ENCODE measurements at places on chromosomes 7 and 10.

DNA sequence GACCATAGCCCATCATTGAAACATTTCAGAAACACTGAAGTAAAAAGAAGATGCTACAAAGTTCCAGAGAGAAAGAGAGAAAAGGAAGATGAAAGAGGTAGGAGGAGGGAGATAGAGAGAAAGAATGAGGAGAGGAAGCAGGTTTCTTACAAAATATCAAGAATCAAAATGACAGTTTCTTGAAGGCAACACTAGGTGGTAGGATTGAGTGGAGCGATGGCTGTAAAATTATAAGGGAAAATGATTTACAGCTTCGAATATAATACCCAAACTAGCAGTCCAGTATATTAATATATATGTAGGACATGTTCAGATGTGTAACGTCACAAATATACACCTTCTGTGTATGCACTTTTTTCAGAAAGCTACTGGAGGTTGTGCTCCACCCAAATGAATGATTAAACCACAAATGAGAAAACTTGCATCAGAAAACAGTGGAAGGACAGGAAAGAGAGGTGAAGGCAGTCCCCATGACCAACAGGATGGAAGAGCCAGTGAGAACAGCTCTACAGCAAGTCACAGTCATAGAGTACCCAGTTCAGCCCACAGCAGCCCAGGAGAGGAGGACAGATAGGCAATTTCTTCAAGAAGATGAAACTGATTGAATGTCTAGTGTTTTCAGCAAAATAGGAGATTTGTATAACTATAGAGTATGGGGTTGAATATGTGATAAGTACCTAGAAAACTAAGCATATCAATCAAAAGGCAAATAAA, 151.5 kb upstream of the TARP start:
- DNase-seq: no peak

- DNase-seq: no peak
These were observed 233.2 kb upstream of the PRSS1 start for GRCh38 chr7:142516038-142516501.

DNA sequence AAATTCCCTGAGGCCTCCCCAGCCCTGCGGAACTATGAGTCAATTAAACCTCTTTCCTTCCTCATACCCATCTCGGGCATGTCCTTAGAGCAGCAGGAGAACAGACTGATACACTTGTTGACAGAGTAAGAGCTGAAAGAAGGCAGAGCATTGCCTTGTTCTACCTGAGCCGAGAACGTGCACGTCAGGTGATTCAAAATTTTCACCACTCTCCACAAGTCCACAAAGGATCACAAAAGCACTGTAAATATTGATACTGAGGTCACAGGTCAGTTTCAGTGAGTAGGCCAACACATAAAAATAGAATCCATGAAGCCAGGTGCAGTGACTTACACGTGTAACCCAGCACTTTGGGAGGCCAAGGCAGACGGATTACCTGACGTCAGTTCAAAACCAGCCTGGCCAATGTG, 27.8 kb downstream of the DCLRE1C start:
- DNase-seq: no peak

- no peak for DNase-seq
These were observed 42.1 kb downstream of the ST8SIA6 start for GRCh38 chr10:17412323-17412722.

GRCh38 chr10:75024971-75025523, 86.4 kb upstream of the SAMD8 start:
- DNase-seq: no peak

DNA sequence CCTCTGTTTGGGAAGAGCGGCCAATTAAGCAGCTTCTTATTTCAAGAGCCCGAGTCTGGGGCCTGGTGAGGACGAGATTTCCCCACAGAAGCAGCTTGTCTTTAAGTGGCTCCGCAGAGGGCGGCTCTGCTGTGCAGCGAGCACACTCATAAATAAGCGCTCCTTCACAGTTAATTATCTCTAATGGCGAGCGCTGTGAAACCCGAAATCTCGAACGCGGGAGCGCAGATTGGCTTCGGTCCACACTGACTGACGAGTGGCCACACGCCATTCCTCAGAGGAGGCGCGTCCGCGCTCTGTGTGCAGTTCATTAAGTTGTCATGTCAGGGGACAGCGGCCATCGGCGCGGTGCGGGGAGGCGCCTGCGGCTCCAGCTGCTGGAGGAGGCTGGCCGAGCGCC, 560.9 kb downstream of the DNAJB6 start:
- DNase-seq: no peak

GRCh38 chr10:806451-807162, 117.1 kb upstream of the DIP2C start:
- DNase-seq: no peak

DNA sequence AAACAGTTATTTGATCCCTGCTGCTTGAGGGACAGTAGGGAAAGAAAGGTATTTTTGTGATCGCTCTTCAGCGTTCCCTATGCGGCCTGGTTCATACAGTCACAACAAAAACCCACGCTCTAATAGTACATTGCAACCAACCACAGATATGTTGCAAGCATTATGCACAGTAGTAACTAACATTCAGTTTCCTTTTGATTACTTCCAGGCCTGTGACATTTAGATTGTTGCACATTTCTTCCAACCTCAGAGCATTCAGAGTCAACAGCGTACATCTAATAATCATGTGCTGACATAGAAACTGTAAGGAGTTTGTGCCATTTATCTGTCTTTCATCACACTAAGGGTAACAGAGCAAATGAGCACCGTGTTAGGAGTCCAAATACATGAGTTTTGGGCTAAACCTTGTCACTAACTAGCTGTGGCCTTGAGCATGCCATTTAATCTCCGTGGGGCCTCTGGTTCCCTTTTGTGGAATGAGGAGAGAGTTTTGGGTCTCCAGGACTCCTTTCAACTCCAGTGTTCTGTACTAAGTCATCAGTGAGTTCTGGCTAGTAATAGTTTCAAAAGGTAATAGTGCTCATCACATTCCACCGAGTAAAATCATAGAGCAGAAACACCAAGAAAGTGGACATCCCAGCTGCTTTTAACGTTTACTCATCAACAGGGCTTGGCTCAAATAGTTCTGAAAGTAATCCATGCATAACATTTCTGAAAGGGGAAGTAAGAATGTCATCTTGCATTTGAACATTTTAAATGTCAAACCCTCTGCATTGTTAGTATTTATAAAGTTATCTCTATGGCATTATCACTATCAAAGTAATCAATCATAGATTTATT, 99.0 kb upstream of the FZD1 start:
- DNase-seq: no peak

GRCh38 chr7:29636009-29636351, 72.3 kb downstream of the PRR15 start:
- DNase-seq: no peak

- no peak for DNase-seq
These were observed 278.3 kb upstream of the SP8 start for GRCh38 chr7:21064698-21065648.

GRCh38 chr7:6171532-6172223, 100.7 kb downstream of the CYTH3 start:
- DNase-seq: no peak

- no peak for DNase-seq
These were observed 75.7 kb upstream of the ASAH2 start for GRCh38 chr10:50326757-50327701.

DNA sequence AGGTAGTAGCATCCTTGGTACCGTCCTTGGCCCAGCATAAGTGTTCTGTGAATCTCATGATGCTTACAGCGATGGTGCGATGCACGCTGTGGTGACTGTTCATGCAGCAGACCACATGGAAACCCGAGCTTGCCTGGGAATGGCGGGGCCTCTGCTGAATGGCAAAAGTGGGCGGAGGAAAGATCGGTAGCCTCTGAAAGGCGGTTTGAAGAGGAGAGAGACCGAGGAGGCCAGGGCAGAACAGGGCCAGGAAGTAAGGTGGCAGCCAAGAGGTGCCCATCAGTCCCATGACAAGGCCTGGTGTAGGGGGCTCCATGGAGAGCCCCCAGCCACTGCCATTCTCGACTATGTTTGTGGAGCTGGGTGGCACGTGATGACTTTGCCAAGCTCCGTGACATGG, 33.2 kb upstream of the CNPY1 start:
- DNase-seq: no peak

DNA sequence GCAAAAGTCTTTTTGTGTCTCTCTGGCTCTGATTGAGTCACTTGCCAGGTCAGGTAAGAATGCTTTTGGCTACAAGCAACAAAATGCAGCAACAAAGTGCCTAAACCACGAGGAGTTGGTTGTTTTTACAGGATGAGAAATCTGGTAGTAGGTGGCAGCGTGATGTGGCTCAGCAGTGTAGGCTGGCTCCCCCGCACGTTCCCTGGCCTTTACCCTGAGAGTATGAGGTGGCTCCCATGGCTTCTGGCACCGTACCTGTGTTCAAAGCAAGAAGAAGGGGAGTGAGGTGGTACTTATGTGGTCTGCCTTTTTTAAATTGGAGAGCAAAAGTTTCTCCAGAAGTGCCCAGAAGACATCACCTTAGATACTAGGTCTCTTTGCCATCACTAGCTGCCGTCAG, 11.7 kb downstream of the PRKRIP1 start:
- DNase-seq: no peak

GRCh38 chr10:24115403-24115802, 93.5 kb upstream of the KIAA1217 start:
- DNase-seq: no peak

- no peak for DNase-seq
These were observed 168.2 kb downstream of the SND1 start for GRCh38 chr7:127819975-127820731.

GRCh38 chr10:50972591-50972990, 87.2 kb upstream of the A1CF start:
- DNase-seq: no peak

- no peak for DNase-seq
These were observed 103.3 kb downstream of the FANK1 start for GRCh38 chr10:125999694-126000093.

DNA sequence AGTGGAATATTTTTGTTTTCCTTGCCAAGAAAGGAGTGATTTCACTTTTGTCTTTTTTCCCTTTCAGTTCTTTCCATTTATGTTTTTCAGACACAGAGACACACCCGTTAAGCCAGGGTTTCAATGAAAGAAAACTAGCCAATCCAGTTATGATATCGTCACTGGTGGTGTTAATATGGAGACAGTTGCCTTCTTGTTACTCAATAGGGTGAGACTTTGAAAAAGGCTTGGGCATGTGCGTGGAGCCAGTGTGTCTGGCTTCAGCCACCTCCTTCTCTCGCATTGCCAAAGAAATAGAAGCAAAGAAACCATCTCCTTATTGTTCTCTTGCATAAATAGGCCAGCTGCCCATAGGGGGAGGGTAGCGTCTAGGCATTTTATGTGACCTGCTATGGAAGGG, 84.1 kb upstream of the DLX6 start:
- DNase-seq: no peak

- DNase-seq: no peak
These were observed 980.6 kb downstream of the REEP3 start for GRCh38 chr10:64501807-64502206.

GRCh38 chr7:53965716-53966115, 576.5 kb upstream of the VSTM2A start:
- no peak for DNase-seq

DNA sequence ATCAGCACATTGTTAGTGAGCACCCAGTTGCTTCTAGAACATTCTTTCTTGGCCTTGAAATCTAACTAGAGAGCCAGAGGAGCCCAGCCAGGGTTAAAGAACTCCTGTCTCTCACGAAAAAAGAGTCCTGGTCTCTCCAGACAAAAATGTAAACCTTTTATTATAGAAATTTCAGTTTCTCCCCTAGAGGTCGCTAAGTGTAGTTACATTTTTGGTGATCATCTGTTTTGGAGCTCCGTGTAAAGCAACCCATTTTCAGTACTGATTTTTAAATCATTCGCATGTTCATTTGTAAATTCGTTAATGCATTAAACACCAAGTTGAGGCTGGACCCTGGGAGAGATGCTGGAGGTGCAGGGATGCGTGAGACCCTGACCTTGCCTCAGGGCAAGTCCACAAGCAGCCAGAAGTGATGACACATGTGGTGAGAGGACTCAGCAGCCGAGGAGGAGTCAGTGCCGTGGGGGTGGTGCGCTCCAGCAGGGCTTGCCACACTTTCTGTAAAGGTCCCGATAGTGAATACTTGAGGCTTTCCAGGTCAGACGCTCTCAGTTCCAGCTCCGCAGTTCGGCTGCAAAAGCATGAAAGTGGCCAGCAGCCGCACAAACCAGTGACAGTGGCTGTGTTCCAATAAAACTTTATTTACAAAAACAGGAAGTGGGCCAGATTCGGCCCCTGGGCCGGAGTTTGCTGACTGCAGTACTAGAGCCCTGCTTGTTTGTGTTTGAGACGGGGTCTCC, 578.6 kb upstream of the FOXK1 start:
- DNase-seq: no peak

DNA sequence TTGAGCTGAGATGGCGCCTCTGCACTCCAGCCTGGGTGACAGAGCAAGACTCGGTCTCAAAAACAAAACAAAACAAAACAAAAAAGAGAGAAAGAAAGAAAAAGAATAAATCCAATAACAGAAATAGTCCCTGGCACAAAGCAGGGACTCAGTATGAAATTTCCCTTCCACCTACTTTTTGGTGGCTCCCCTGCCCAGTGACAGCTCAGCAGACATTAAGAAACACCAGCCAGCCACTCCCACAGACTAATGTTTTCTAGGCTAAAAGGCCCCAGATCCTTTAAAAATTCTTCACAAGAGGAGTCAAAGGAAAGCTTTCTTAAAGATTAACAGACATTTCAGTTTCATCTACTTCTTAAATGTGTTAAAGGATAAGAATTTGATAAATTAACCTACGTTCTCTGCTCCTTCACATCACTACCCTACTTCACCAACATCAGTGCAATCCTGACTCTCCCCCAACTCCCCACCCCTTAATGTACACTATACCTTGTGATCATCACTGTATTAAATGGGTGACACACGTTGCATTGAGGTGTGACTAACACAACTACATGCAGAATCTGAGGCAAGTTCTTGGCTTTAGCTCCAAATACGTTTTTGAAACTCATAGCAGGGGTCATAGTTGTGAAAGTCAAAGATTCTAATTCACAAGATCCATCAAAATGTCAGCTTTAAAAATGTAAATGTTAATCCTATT, 114.5 kb upstream of the CAV2 start:
- DNase-seq: no peak

- no peak for DNase-seq
These were observed 55.0 kb downstream of the PDIA4 start for GRCh38 chr7:148973256-148973655.

GRCh38 chr10:97731346-97732051, 5.4 kb upstream of the ZFYVE27 start:
- peak; percentile 18 for DNase-seq

GRCh38 chr7:131174855-131175254, 152.8 kb upstream of the MKLN1 start:
- DNase-seq: no peak

DNA sequence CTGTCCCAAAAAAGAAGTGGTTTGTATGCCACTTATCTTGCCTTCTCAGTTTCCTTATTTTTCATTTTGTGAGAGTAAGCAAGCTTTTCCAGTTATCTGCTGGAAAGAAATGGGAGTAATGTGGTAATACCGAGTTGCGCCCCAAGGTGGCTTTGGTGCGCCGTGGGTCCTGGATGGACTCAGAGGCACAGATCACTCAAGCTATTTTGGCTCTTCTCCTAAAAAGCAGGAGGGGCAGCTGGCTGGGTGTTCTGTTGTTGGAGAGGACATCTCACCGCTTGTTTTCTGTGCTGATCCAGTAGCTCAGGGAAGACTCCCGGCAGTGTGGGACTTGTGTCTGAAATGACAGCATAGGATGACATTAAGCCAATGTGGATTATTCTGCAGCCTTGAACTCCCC, 16.4 kb downstream of the PRKRIP1 start:
- no peak for DNase-seq

- DNase-seq: no peak
These were observed 736.9 kb upstream of the COBL start for GRCh38 chr7:52053525-52053924.

- no peak for DNase-seq
These were observed 9.8 kb downstream of the TMEM60 start for GRCh38 chr7:77788327-77788902.

GRCh38 chr7:17939606-17940301, 540 bp downstream of the SNX13 start:
- peak; percentile 18 for DNase-seq
